Endodermal cell (in vitro differentiated cells): ENCODE measurements at places on chromosomes 4 and X. TPM values are rescaled to one million over a fixed set of nuclear protein-coding genes. Genes with fewer than 3 reads are reported as not detected.

DNA sequence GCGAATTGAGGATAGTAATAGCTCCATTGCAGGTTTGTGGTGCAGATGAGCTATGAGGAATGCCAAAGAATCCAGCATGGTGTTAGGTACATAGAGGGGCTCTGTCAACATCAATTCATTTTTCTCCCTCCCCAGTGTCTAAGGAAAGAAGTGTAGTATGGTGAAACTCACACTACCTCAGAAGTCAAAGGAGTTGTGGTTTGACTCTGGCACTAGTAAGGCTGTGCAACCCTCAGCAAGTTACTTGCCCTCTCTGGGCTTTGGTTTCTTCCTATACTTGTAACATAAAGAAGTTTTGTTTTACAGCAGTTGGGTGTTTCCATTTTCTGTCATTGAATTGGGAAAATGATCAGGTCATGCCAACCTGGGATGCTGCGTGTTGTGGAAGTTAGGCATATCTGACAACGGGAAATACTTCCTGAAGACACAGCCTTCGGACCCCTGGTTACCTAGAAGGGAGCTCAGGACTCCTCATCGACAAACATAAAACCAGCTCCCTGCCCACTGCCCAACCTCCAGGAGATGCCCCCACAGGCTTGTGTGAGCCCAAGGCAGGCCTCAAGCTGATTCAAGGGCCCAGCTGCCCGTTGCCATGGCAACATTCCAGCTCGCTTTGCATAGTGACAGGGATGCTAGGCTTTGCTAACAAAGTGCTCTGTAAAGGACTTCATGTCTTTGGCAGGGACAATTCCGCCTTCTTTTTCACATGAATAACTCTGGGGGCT, 71.4 kb downstream of the RTL5 start:
- peak; percentile 68 for DNase-seq

DNA sequence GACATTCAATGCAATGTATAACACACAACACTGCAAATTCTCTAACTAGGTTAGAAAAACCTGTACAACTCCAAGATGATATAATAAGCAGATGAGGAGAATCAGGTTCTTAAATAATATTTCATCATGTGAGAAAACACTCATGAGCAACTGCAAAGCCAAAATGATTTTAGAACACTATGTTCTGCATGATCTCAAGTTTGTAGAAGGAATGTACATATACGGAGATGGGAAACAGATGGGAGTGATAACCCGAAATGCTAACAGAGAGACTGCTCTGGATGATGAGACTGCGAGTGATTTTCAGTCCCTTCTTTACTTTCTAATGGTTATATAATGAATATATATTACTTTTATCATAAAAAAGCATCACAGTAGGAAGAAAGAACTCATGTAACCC, 80.9 kb downstream of the PCYT1B start:
- no peak for DNase-seq

GRCh38 chrX:126552313-126553022, at the start of gene DCAF12L1:
Gene DCAF12L1 (minus strand): TSS chrX:126552814. CDS start chrX:126552608, 206 bp downstream.
- peak; percentile 85 for DNase-seq

DNA sequence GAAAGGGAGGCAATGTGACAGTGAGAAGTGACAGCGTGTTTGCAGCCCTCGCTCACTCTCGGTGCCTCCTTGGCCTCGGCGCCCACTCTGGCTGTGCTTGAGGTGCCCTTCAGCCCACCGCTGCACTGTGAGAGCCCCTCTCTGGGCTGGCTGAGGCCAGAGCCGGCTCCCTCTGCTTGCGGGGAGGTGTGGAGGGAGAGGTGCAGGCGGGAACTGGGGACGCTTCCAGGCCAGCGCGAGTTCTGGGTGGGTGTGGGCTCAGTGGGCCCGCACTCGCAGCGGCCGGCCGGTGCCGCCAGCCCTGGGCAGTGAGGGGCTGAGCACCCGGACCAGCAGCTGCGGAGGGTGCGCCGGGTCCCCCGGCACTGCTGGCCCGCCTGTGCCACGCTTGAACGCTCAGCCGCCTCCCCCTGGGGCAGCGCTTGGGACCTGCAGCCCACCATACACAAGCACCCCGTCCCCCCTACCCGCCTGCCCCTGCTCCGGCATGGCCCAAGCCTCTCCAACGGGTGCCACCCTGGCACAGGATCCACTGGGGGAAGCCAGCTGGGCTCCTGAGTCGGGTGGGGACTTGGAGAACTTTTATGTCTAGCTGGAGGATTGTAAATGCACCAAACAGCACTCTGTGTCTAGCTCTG, 1142.8 kb upstream of the INTU start:
- no peak for DNase-seq

DNA sequence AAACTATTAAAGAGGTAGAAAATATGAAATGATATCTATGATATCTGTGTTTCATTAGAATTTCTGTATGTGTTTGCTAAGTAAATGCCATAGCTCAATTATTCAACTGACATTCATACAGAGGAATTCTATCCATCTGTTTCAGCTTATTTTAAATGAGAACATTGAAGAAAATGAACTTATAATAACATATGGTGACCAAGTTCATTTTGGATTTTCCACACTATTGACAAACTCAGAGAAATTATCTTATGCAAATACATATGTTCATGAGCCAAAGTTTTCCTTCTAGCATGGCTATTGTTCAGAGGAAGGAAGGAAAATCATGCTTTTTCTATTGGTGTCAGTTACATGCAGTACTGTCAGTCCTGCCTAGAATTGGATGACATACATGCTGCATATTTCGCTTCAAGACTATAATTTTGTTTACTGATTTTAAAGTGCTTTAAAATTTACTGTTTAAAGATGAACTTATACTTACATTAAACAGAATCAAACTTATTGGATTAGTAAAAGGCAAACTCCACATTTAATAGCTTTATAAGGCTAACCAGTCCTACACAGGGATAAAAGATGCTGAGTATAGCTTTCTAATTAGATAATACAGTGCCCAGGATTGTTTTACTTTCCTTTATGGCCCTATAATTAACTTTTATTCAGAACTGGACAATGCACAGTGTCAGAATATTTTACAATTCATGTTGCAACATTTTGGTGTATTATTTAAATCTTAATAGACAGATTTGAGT, 646.2 kb downstream of the TRAM1L1 start:
- no peak for DNase-seq

DNA sequence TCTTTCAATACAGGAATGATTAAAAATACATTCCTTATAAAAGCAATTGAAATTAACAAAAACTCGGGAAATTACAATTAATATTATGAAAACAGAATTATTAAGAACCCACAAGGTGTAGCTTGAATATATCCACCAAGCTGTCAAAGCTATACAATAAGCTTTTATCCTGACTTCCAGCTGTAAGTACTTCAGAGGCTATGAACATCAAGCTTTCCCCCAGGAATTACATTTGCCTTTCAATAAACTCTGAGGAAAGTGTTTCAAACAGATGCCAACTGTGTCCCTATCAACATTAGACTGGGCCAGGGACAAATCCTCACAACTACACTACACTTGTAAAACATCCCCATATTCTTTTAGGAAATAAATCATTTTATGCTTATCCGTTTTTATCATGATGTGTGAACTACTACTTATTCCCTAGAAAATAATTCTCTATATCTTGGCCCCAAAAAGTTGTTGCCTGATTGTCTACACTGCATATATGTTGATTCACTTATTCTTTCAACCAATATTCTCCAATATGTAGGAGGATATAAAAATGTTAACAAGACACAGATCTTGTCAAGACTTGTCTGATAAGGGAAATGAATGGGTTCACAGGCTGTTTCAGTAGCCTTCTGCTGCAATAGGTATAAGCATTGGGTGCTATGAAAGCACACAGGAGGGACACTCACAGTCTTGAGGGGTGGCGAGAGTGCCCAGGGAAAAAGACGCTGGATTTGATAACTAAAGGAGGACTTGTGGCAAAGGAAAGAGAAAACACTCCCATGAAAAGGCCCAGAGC, 494.1 kb downstream of the CENPC start:
- DNase-seq: no peak

DNA sequence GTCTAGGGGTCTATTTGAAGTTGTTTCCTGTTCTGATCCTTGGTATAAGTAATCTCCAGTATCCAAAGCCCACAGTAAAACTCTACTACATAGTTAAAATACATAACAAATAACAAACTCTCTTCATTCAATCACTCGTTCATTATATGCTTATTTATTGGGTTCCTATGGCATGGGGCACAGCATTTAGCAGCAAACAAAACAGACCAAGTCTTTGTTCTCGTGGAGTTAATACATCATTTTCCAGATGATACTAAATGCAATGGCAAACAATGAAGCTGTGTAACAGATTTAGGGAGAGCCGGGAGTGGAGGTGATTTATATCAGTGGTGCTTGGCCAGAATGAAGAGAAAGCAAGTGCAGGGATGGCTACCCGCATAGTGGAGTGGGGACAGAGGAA, 36.6 kb upstream of the SPARCL1 start:
- no peak for DNase-seq

DNA sequence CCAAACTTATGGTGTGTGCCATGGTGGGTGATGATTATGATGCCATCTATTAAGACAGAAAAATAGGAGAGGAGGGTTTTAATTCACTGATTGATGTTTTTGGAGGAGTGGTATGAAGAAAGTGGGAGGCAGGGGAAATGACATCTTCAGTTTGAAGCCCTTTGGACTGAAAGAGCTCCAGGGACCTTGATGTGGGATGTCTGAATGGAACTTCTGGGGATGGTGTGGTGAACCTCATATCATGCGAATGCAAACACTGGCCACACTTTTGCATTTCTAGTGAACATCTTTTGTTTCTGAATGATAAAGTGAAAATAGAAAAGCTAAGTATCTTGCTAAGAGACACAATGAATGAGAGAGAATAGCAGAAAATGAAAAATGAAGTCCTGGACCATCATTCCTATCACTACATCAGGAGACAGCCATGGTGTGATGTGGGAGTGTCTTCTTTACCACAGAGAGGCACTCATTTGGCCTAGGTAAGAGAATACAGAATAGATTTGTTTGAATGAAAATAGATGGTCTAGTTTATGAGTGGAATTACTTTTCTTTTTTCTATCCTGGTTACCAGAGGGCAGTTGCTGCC, 123.5 kb downstream of the ZNF827 start:
- DNase-seq: no peak

DNA sequence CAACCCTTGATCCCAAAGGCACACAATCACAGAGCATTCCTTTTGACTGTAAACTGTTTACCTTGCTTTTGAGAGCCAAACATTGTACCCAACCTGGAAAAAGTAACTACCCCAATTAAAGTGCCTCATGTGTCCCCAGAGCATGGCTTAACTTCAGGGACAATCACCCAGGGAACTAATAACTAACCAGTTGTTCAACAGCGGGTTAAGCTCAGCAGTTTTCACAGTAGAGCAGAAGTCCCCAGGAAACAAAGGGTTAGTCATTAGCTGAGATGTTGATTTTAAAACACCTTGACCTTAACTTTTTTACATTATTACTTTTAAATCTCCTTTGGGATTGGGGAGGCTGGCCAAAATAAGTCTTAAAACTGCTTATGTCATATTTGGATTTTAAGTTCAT, 94.8 kb downstream of the RELL1 start:
- DNase-seq: no peak

DNA sequence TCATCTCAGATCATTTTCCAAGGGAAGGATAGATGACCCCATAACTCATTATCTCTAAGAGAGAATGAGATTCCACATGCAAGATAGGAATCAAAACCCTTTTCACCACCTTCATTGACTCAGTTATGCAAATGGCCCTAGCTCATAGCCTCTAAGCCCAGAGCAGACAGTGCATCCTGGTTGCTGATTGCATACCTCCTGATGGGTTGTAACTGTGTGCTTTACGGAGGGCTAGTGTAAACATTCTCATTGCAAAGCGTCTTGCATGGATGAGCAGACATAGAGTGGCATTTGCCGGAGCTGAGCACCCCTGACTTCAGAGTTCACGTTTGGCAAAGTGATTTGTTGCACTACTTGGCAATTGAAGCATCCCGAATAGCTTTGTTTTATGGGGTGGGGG, 151.0 kb downstream of the VCX3A start:
- DNase-seq: peak; percentile 66

ODAPH gene
- total RNA-seq: not detected in 3 replicates

CSAG1 gene
- not detected in 3 replicates for total RNA-seq

GAGE12E gene
- not detected in 3 replicates for total RNA-seq
